Midbrain (tissue), 1 donor: ENCODE measurements at places on chromosomes 1 and 21.

GRCh38 chr21:24275616-24276015 lies 1331.7 kb downstream of the MRPL39 start:
- DNase-seq: no peak

DNA sequence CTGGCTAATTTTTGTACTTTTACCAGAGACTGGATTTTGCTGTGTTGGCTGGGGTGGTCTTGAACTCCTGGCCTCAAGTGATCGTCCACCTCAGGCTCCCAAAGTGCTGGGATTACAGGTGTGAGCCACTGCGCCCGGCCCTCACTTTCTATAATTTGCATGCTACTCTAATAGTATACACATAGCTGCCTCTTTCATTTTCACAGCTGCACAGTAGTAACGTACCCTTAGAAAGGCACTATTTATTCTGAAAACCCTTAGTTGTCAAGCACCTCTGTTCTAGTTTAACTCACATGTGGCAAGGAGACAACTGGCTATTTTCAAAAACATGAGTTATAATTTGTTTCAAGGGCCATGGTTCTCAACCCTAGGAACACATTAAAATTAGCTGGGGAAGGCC lies 17.2 kb downstream of the TPM3 start:
- no peak for DNase-seq

GRCh38 chr1:31703431-31704270 lies at the start of gene COL16A1:
Gene COL16A1 (minus strand): TSS chr1:31704017. CDS start chr1:31702193, 1,824 bp downstream.
- DNase-seq: peak; percentile 69

DNA sequence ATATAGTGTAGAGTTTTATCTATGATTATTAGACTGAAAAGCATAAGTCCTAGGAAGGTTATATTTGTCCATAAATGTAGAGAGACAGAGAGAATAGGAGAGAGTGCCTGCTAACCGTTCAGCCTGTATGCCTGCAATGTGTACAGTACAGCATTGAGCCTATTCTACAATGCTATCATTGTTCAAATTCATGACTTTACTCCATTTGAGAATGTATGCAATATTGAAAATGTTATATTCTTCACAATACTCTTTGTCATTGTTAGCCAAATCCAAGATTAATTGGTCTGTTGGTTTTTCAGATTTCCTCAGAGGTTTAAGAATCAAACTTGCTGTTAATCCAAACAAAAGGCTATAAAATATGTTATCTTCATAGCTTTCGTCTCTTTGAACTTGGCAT lies 585.2 kb upstream of the B3GALT2 start:
- DNase-seq: no peak

GRCh38 chr1:54347955-54348699 lies 58.1 kb downstream of the SSBP3 start:
- no peak for DNase-seq

- no peak for DNase-seq
Observed at GRCh38 chr1:11132563-11133293, 33.1 kb upstream of the EXOSC10 start.

- no peak for DNase-seq
Observed at GRCh38 chr1:91819038-91819788, 66.7 kb downstream of the TGFBR3 start.

GRCh38 chr1:198641501-198641900 lies 2.7 kb downstream of the PTPRC start:
- no peak for DNase-seq

GRCh38 chr1:51558375-51558924 lies 39.4 kb upstream of the EPS15 start:
- DNase-seq: no peak

DNA sequence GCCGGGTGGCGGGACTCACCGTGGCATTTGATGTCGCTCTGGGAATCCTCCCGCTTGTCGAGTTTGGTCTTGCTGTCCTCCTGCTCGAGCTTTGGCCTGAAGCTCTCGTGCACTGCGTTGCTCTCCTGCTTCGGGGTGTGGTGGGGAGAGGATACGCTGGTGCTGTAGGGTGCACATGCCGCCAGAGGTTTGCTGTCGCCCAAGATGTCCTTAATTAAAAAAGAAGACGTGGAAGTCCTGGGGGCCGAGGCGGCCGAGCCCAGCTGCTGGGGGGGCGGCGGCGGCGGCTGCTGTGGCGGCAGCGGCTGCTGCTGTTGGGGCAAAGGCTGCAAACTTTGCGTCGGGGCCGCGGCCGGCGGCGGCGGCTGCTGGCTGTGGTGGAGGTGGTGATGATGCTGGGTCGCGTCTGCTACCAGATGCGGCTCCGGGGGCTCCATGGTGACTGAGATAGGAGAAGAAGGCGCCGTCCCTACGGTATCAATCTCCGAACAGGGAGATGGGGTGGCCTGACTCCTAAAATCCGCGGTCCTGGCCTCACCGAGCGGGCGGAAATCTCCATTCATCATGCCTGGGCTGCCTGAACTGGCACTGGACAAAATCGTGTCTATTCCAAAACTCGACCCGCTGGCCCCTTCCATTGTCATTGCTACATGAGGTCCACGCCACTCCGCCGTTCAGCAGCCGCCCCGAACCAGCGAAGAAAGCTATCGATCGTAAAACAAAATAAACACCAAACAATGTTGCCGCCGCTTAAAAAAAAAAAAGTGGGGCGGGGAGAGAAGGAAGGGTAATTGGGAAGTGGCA lies at the start of gene BARHL2:
TSS of gene BARHL2 (minus strand) at position 751 of the 804 bp plus-strand sequence. CDS start at position 644, 107 bp downstream.
- no peak for DNase-seq

DNA sequence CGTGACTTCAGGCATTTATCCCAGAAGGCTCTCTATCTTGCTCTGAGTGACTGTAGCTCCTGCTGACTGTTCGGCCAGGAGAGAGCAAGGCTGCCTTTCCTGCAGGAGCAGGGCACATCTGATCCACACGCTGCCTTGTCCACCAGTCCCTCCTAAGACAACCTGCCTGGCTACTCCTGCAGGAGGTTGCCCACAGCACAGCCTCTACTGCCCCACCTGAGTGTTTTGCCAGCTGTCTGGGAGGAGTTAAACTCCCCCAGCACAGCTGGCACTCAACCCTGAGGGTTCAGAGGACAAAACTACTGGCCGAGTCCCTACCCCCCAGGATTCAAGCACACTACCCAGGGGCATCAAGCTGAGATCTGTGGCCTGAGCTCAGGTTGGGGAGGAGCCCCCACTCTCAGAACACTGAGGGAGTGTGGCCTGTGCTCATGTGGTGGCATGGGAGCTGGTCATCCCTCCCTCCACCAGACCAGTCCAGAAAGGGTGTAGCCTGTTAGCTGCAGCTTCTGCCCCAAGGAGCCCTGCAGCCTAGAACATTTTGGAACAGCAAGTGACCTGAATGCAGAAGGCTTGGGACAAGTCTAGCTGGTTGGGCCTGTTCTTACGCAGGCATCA lies 237.3 kb downstream of the SLC44A5 start:
- DNase-seq: no peak

DNA sequence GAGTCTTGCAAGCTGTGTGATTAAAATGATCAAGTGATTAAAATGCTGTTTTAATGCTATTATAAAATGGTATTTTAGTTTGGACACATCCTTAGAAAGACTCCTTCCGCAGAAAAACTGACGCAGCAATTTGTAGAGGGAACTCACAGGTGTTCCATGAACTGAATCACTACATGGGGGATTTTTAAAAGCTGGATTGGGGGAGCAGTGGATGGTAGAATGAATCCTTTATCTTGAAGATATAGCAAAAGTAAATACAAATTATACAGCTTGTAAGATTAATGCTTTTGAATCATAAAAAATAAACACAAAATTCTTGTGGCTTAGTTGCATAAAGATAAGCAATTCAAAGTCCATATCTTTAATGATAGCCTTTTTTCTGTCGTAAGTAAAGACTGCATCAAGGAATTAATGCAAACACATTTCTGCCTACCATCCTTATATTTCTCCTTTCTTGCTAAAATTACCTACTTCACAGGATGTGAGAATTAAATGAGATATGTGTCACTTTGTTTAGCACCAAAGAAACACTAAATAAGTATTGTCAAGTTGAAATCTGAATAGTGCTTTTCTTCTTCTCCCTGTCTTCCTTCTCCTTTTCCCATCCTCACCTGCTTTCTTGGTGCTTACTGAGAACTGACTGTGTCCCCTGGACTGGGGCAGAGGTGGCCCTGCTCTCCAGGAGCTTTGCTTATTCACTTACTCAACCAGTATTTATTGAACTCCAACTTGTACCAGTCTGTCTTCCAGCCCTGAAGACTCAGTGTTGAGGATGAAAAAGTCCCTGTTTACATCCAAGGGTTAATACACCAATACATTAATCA lies 61.5 kb upstream of the F3 start:
- DNase-seq: no peak

- no peak for DNase-seq
Observed at GRCh38 chr1:157723157-157723556, 22.6 kb upstream of the FCRL3 start.
